ENCODE measurements at places on chromosomes 13 and 19.

DNA sequence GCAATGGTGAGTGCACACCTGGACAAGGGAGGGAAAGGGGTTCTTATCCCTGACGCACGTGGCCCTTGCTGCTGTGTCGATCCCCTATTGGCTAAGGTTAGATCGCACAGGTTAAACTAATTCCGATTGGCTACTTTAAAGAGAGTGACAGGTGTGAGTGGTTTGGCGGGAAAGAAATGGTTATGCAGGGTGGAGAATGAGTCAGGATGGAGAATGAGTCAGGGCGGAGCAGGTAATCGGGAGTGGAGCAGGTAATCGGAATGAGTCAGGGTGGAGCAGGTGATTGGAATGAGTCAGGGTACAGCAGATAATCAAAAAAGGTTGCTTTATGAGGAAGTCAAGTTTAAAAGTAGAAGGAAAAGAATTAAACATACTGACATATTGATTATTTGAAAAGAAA lies 24.4 kb upstream of the SIAH3 start:
- DNase-seq = no peak

DNA sequence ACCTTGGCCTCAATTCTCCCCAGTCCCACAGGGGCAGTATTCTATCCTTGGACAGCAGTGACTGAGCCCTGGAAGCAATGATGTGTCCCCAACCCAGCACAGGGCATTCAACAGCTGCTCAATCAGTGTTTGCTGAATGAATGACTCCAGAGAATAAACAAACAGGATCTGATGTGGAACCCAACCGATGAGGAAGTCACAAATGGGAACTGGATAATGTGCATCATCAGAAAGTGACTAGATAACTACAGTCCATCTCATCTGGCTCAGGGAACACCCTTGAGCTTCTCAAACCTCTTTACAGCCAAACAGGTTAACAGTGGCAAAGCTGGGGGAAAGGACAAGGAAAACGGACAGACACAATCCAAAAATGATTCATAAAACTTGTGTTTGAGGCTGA lies 8.2 kb downstream of the SLC25A30 start:
- DNase-seq = no peak

DNA sequence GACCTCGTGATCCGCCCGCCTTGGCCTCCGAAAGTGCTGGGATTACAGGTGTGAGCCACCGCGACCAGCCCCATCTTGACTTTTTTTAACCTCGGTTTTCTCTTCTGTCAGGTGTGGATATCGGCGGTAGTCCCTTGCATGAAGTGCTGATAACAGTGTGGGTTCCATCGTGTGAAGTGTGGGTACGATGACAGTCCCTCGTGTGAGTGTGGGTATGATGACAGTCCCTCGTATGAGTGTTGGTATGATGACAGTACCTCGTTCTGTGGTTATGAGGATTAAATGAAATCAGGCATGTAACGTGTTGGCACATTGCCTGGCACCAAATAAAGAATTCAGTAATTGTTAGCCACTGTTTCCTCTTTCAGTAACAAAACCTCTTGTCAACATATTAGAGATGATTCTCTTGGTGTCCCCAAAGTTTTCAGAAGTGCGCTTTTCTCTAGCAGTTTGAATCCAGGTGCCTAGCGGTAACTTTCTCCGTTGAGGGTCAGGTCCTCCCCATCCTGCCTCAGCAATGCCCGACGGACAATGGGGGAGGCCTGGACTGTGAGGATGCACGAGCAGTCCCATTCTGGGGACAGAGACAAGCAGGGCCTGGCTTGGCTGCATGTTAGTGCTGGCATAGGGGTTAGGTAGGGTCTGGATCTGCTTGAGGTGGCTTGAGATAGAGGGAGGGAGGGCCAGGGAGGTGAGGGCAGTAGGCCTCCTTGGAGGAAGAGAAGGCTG lies 15.3 kb downstream of the GATAD2A start:
- no peak for DNase-seq

GRCh38 chr13:63024458-63024857 lies 1608.8 kb upstream of the PCDH20 start:
- no peak for DNase-seq

DNA sequence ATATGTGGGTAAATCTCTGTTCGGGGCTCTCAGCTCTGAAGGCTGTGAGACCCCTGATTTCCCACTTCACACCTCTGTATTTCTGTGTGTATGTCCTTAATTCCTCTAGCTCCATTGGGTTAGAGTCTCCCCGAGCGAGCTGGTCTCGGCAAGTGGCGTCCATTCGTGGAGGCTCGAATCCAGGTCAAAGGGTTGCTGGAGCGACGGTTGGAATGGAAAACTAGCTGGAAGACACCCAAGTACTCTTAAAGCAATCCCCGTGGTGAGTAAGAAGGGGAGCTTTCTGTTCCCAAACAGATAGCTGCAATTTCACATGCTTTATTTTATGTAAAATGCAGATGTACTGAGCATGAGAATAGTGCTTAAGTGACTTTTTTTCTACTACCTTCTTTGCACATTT lies 277.5 kb upstream of the SGCG start:
- no peak for DNase-seq

DNA sequence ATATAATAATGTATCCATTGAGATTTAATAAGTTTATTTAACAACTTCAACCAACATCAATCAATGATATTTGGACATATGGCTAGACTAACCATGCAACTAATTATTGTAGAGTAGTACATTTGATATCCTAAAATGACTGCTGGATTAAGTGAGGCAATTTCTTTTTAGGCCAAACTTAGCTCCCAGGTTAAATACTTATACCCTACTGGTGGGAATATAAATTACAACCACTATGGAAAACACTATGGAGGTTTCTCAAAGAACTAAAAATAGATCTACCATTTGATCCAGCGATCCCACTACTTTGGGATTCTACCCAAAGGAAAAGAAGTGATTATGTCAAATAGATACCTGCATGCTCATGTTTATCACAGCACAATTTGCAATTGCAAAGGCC lies 345.8 kb downstream of the RBM26 start:
- DNase-seq = no peak

- DNase-seq = no peak
Measured at GRCh38 chr19:6519289-6519688, 11.5 kb upstream of the TNFSF9 start.

DNA sequence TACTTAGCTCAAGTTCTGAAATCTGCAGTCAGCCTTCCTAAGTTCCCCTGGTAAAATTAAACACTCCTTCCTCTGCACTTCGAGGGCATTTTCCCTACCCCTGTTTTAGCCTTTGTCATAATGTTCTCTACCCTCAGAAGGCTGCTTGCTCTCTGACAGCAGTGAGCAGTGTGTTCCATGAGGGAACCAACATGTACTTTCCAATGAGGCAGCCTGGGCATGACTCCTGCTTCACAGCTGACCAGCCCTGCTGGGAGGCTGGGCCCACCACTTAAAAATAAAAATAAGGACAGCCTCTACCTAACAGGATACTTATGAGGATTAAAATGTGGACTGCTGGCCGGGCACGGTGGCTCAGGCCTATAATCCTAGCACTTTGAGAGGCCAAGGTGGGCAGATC lies 26.4 kb downstream of the RUBCNL start:
- no peak for DNase-seq

DNA sequence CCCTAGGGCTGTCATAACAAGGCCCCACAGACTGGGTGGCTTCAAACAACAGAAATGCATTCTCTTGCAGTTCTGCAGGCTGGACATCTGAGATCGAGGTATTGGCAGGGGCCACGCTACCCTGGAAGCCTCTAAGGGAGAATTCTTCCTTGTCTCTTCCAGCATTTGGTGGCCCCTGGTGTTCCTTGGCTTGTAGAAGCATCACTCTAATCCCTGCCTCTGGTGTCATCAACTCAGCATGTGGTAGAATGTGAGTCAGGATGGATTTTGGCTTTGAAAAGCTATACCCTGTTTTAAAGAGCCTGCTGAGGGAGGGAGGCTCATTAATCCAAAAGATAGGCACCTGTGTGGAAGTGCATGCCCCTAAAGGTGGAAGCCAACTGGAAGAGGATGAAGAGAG lies 7.9 kb upstream of the GGACT start:
- DNase-seq = no peak

- DNase-seq = no peak
Measured at GRCh38 chr19:46737761-46738171, 8.1 kb upstream of the FKRP start.

- DNase-seq = no peak
Measured at GRCh38 chr13:95231393-95231792, 69.9 kb downstream of the ABCC4 start.

DNA sequence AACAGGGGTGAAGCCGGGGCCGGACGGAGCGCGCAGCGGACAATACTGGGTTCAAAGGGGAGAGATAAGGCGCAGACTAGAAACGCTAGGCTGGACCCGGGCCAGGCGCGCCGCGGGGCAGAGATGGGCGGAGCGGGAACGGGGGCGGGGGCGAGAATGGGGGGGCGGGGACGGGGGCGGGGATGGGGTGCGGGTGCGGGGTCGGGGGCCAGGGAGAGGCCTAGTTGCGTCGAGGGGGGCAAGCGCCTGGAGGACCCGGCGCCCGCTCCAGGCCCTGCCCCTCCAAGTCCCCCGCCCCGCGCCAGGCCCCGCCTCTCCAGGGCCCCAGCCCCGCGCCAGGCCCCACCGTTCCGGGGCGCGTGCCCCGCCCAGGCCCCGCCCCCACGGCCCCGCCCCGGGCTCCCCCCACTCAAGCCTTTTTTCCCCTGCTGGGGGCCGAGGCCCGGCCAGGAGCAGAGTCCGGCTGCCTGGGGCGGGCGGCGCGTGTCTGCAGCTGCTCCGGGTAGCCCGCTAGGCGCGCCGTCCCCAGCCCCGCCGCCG lies at the start of gene CERS4:
Gene CERS4 (plus strand): TSS at position 449 of the 540 bp plus-strand sequence. CDS start 41,707 bp downstream, outside the sequence.
- peak; percentile 69 for DNase-seq

- DNase-seq = no peak
Measured at GRCh38 chr13:34004676-34005075, 186.7 kb downstream of the RFC3 start.

- DNase-seq = no peak
Measured at GRCh38 chr19:392375-392970, 16.5 kb downstream of the C2CD4C start.
